Ovary (tissue), 10 donors: ENCODE measurements at places on chromosomes 16 and 17.

GRCh38 chr17:62048262-62048661 lies 16.8 kb downstream of the MED13 start:
- DNase-seq: no peak

GRCh38 chr17:65441053-65441605 lies 120.3 kb downstream of the AXIN2 start:
- no peak for DNase-seq

DNA sequence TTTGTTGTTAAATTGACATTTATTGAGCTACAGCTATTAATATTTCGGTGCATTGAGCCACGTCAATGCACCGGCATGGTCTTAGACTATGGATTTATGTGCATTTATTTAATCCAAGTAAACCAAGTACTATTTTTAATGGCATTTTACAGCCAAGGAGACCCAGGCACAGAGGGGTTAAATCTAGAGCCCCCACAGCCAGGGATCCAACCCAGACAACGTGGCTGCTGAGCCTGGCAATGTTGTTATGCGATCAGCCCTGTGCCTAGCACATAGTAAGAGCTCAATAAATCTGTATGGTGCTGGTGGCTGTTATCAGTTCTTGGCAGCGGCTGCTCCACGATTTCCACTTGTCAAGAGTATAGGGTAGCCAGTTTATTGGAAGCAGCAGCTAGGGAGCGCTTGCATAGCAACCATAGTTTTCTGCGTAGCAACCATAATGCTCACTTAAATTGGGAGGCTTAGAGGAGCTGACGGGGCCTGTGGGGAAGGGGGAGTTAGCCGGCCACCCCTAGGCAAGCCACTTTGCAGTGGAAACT lies 541 bp upstream of the RBBP6 start:
- no peak for DNase-seq

DNA sequence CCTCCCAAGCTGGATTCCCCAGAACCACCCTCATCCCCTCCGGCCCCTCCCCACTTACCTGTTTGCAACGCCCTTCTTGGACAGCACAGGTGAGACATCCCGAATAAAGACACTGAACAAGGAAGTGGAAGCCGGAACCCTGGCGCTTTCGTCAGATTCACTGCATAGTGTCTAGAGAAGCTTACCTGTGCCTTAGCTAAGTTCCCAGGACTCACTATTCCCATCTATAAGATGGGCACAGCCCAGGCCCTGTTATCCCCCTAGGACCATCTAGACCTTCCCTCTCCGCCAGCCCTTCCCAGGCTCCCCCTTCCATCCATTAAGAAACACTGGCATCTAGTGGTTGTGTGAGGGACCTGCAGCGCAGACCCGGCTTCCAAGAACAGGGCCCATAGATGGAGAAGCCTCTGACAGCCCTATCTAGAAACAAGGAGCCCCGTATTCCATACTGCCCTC lies 26.9 kb upstream of the RPL38 start:
- DNase-seq: peak; percentile 31

- DNase-seq: no peak
Observed at GRCh38 chr16:48788475-48788874, 178.5 kb upstream of the N4BP1 start.

DNA sequence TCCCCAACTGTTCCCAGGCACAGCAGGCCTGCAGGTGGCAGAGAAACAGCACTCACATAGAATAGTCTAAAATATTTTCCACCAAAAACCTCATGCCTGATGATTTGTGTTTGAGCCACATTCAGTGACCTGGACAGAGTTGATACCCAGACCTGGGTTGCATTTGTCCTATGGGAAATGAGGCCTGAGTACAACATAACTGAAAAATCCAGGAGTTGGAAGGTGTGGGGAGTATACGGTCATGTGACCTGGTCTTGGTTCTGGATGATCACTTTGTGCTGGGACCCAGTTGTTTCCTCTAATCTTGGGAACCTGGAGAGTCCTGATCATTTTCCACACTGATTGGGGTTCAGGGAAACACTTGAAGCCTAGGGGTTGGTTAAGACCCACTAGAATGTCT lies 200.3 kb upstream of the MPHOSPH6 start:
- no peak for DNase-seq

- DNase-seq: peak; percentile 51
Observed at GRCh38 chr16:8869212-8869987, 594 bp upstream of the CARHSP1 start.

DNA sequence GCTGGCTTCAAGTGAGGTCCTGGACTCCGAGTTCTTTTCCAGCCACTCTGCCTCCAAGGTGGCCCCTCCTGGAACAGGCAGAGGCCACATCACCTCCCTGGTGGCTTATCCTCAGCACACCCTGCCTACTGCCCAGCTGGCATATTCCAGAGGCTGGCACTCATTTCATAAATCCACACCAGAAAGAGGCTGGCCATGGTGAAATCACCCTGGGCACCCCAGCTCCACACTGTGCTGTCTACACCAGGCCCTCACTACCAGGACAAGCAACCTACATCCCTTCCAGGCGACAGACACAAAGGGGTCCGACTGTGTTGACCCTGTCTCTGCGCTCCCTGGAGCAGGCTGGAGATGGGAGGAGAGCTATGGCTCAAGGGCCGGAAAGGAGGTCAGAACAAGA lies 100.2 kb downstream of the C16orf78 start:
- DNase-seq: no peak
